ENCODE measurements at places on chromosomes 5 and 9.

DNA sequence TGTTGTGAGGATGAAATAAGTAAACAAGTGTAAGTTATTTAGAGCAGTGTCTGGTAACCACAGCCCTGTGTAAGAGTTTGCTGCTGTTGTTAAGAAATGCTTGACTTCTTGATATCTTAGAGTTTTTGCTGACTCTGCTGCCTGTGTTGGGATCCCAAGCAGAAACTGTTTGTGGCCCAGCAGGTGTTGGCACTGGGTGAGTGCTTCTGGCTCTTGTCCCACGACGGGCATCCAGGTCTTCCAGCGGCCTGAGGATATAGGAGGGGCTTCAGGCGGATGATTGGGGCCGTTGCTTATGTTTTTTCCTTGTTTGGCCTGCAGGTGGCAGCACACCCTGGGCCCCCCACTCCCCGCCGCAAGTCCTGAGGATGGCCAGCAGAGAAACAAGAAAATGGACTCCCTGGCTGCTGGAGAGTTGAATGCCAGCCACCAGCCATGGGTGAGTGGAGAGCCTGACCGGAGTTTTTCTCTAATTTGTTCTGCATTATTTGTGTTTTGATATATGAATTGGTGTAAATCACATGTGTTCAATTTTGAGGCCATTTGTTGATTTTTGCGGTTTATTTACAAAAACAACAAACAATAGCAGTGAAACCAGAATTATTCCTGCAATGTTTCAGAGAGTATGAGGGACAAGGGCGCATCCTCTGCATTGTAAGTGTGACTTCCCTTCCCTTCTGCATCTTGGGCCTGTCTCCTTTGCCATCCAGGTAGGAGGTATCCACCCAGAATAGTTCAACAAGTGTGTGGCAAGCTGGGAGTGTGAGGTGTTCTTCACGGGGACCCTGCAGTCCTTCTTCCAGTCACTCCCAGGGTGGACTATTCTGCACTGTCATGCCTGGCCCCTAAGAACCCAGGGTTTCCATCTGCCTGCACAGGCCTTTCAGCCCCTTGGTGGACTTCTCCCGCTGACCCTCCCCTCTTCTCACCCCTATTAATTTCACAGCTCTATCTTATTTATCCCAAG, 50.3 kb downstream of the SLC22A5 start:
- DNase-seq = peak; percentile 50

- no peak for DNase-seq
These were observed 31.5 kb upstream of the SPRY4 start for GRCh38 chr5:142356349-142356715.

DNA sequence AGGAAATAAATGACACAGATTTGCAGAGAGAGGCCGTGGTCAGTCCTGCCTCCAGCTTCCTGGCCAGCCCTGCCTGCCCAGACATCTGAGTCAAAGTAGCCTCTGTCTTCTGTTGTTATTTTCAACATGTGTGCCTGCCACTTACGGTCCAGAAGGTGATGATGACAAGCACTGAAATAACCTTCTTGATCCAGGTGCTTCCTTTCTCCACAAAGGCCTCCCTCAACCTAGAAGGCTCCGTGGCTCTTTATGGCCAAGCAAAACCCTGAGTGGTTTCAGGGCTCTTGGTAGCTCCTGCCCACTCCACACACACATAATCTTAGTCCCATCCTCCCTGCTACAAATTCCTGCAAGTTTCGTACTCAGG, 34.1 kb upstream of the SLC6A19 start:
- DNase-seq = no peak

DNA sequence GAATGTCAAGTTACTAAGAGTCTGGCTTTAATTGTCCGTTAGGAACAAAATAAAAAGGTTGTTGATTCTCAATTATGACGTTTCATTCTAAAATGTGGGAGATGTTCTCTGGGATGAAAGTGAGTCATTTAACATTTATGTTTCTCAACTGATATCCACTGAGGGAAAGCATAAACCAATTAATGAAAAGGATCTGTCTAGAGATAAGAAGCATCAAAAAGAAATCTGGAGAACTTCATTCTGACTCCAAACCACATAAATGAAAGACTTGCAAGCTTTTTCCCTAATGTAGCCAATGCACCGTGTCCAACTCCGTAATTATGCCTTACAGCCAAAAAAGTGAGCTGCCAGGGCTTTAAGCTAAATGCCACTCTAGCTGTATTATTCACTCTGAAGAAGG, 654.2 kb downstream of the TLE1 start:
- DNase-seq = no peak

- DNase-seq = peak; percentile 25
These were observed 831 bp downstream of the INPP5E start for GRCh38 chr9:136438548-136439480.

DNA sequence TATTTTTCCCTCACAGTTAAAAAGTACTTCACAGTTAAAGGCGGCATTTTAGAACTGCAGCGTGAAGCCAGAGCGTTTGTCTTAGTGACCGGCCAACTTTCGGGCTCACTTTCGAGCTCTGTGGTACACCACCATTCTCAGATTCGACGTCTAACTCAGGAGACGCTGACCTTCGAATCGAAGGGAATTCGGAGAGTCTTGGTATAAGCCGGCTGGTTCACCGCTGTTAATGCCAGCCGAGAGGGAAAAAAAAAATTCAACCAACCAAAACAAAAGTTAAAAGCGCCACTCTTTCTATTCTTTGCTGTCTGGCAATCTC, 544 bp upstream of the SNX24 start:
- DNase-seq = no peak

GRCh38 chr9:117120061-117120460, 294.8 kb downstream of the ASTN2 start:
- DNase-seq = no peak

GRCh38 chr5:40124367-40124766, 555.3 kb upstream of the PTGER4 start:
- DNase-seq = no peak

DNA sequence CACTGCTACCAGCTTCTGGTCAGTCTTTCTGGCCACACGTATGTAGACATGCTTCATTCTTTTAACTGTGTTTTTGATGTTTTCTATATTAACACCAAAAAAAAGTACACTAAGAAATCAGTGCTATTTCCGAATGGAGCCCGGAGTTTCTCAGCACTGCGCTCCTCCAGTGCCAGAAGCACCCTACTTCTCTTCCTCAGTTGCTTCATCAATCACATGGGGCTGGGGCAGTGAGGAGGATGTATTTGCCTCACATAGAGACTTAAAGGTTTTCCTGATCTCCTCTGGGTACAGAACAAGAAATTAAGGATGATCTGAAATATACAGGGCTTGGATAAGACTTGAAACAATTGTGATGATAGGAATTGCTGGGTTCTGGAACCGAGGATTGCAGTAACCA, 148.0 kb downstream of the ERCC6L2 start:
- no peak for DNase-seq

DNA sequence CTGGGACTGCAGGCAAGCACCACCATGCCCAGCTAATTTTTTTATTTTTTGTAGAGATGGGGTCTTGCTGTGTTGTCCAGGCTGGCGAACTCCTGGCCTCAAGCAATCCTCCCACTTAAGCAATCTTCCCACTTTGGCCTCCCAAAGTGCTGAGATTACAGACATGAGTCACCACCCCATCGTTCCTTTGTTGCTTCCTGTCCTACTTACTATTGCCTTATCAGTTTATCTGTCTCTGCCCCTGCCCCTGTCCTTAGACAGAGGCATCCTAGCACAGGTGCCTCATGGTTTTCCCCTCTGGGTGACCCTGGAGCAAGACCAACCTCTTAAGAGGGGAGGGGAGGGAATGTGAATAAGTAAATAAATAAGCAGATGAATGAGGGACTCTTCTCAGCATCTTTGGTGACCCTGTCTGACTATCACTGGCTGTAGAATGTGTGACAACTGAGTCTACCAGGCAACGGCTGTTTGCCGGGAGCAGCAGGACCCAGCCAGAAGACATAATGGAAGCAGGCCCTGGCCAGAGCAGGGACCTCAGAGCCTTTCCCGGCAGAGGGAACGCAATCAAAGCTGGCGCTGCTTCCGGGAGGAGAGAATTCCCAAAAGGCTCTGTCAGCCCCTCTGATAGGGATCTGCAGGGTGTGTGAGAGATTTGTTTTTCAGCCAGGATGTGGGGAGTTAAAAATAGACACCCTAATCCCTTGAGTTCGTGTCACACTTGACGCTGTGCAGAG, 43.8 kb upstream of the DAB2IP start:
- no peak for DNase-seq

DNA sequence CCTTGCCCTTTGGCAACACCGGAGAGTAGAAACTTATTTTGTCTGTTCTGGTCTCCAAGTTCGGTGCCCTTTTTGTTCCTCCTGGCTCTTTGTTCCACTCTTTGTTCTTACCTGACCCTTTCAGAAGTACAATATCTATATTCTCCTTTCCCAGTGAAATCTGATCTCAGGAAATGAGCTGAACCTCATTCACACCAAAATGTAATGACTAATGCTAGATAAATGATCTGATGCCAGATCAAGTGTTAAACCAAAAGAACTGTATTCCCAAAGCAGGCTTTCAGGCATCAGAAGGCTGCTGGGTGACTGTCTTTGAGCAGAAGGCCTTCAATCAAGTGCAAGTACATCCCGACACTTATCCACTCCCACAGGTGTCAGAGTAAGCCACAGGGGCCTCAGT, 156.4 kb downstream of the SPOCK1 start:
- no peak for DNase-seq

GRCh38 chr9:98569491-98569890, 139.2 kb downstream of the GABBR2 start:
- DNase-seq = no peak

- no peak for DNase-seq
These were observed 20.2 kb downstream of the SIL1 start for GRCh38 chr5:139177809-139178588.

- no peak for DNase-seq
These were observed 348.4 kb upstream of the SLC30A5 start for GRCh38 chr5:68745448-68745847.

All from activated gamma-delta T cell treated with anti-CD3 and anti-CD28 coated beads, Interleukin-2, amount 50 U/mL, for 16 hours (primary cell).